ENCODE measurements at places on chromosomes 2 and 18. TPM values are rescaled to one million over a fixed set of nuclear protein-coding genes. Genes with fewer than 3 reads are reported as not detected.

FLACC1 gene
- total RNA-seq = 0.59 TPM

ABCG5 gene
- total RNA-seq = not detected

SFT2D3 gene
- 4.4 TPM for total RNA-seq

DNAJC5G gene
- total RNA-seq = not detected

SLC66A2 gene
- total RNA-seq = 29.7 TPM

SPHKAP gene
- not detected for total RNA-seq

STON1 gene
- total RNA-seq = 0.95 TPM

PRKAG3 gene
- not detected for total RNA-seq

RNF125 gene
- total RNA-seq = 19.1 TPM

GRCh38 chr2:205755923-205756322 is 73.6 kb downstream of the NRP2 start:
- DNase-seq = no peak
- no peak overlapping the region for H3K27ac ChIP-seq
- no peak overlapping the region for H3K4me3 ChIP-seq
- no peaks in the 10 kb centered on the region for H3K4me1 ChIP-seq
- peaks cover under 1% of the 10 kb centered on the region for H3K27me3 ChIP-seq
- no peaks in the 10 kb centered on the region for H3K36me3 ChIP-seq

GRCh38 chr18:51561821-51562220 is 364.3 kb upstream of the MEX3C start:
- no peak overlapping the region for H3K4me3 ChIP-seq
- H3K27me3 ChIP-seq = peaks cover 1% of the 10 kb centered on the region
- H3K27ac ChIP-seq = no peak overlapping the region
- no peak for DNase-seq

GRCh38 chr2:223601932-223602666 is at the start of gene SCG2:
Gene SCG2 (minus strand): TSS chr2:223602361. CDS start chr2:223599282, 3,079 bp downstream.
- DNase-seq = peak; percentile 71
- no peak within 1 kb of the TSS for H3K27ac ChIP-seq
- H3K4me1 ChIP-seq = no peaks in the 10 kb centered on the region
- H3K4me3 ChIP-seq = no peak within 1 kb of the TSS
- no peaks in the 10 kb centered on the region for H3K27me3 ChIP-seq
- H3K36me3 ChIP-seq = no peaks in the 10 kb centered on the region

GRCh38 chr2:216319771-216320170 is 52.5 kb downstream of the MARCHF4 start:
- no peak for DNase-seq
- H3K4me3 ChIP-seq = no peak overlapping the region
- peaks cover 6% of the 10 kb centered on the region for H3K4me1 ChIP-seq
- no peak overlapping the region for H3K27ac ChIP-seq
- no peaks in the 10 kb centered on the region for H3K36me3 ChIP-seq
- no peaks in the 10 kb centered on the region for H3K27me3 ChIP-seq

DNA sequence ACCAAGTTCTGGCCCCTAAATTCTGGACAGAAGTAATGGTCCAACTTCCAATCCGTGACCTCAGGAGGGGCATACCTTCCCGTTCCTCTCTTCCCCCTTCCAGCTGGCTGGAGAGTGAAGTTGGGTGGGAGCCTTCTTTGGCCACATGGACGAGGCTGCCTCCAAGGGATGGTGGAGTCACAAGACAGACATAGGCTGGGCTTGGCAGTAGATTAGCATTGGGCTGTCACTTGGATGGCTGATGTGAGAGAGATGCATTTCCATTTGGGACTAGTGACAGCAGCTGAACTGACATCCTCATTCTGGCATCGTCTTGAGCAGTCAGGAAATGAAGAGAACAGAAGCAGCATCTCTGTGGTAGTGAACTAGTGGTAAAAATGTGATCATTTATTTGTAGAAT is 12.6 kb downstream of the NT5DC4 start:
- H3K27ac ChIP-seq = no peak overlapping the region
- DNase-seq = no peak
- H3K27me3 ChIP-seq = no peaks in the 10 kb centered on the region
- H3K4me1 ChIP-seq = no peaks in the 10 kb centered on the region
- H3K36me3 ChIP-seq = no peaks in the 10 kb centered on the region

GRCh38 chr2:71000780-71001591 is 6.3 kb upstream of the TEX261 start:
- H3K27ac ChIP-seq = peak overlapping the region; percentile 79
- H3K4me3 ChIP-seq = peak overlapping the region; percentile 72
- H3K4me1 ChIP-seq = peaks cover 16% of the 10 kb centered on the region
- peaks cover 3% of the 10 kb centered on the region for H3K27me3 ChIP-seq

GRCh38 chr18:78595453-78595852 is 384.2 kb upstream of the SALL3 start:
- H3K27ac ChIP-seq = no peak overlapping the region
- H3K4me3 ChIP-seq = no peak overlapping the region
- DNase-seq = no peak

- H3K4me3 ChIP-seq = no peak overlapping the region
- H3K27me3 ChIP-seq = no peaks in the 10 kb centered on the region
- H3K27ac ChIP-seq = no peak overlapping the region
- no peak for DNase-seq
- peaks cover 35% of the 10 kb centered on the region for H3K4me1 ChIP-seq
- peaks cover 24% of the 10 kb centered on the region for H3K36me3 ChIP-seq
Measured at GRCh38 chr18:46909497-46909896, 7.8 kb downstream of the PIAS2 start.

DNA sequence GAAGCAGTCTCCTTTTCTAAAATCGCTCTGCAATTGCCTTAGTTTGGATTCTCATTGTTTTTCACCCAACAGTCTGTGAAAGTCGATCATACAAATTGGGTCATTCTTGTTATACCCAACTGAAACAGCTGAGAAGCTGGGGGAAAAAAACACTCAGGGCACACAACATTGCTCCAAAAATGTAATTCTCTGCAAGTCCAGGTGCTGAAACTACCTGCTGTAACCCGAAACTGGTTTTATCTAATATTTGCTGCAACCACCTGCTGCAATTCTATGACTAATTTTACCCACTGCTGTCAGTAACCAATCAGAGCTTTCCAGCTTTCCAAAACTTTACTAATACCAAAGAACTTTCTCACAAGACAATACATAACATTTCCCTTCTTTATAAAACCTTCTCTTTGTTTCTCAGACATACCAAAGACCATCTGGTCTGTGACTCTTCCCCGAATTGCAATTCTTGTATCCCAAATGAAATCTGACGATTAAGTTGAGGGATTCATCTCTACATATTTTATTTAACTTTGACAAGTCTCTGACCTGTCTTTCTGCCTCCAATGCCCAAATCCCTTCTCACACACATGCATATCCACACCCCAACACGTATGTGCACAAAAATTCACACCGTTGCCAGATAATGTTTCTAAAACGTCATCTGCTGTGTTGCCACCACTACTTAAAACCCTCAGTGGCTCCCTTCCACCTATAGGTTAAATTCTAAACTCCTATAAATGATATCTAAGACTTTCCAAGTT is 198.3 kb downstream of the PIEZO2 start:
- H3K36me3 ChIP-seq = no peaks in the 10 kb centered on the region
- H3K27me3 ChIP-seq = peaks cover 4% of the 10 kb centered on the region
- H3K4me1 ChIP-seq = no peaks in the 10 kb centered on the region
- H3K4me3 ChIP-seq = no peak overlapping the region
- no peak for DNase-seq

DNA sequence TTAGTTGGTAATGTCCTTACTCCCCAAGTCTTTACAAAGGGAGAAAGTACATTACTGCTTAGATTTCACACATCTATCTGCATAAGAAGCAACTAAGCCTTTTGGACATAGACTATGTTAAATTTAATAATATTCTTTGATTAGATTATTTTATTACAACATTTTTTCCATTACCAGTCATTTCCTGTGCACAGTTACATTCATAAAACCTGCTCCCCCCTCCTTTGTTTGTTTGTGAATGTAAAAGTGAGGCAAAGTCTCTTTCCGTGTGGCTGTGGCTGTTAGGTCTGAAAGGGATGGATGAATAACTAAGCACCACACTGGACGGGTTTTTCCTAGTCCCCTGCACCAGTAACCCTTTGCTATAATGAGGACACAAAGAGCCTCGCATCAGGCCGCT is 9.6 kb downstream of the PTGR3 start:
- no peak for DNase-seq
- H3K4me1 ChIP-seq = peaks cover 17% of the 10 kb centered on the region
- no peaks in the 10 kb centered on the region for H3K27me3 ChIP-seq
- no peak overlapping the region for H3K4me3 ChIP-seq
- no peak overlapping the region for H3K27ac ChIP-seq
- H3K36me3 ChIP-seq = peaks cover 6% of the 10 kb centered on the region

DNA sequence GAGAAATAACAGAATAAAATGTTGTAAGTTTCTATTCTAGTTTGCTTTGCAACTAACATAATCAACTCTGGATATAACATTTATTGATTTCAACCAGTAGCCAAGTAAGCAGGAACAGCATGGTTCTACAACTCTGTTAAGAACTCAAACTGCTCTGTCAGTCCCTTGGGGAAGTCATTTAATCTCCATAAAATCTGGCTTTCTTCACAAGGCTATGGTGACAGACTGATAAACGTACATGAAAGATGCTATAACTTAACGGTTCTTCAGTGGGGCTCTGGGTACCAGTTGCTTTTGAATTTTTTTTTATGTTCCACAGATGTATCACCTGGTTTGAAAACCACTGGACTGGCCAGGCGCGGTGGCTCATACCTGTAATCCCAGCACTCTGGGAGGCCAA is 10.3 kb downstream of the PSME4 start:
- no peak overlapping the region for H3K4me3 ChIP-seq
- no peak overlapping the region for H3K27ac ChIP-seq
- peaks cover 13% of the 10 kb centered on the region for H3K36me3 ChIP-seq
- no peaks in the 10 kb centered on the region for H3K27me3 ChIP-seq
- no peak for DNase-seq

DNA sequence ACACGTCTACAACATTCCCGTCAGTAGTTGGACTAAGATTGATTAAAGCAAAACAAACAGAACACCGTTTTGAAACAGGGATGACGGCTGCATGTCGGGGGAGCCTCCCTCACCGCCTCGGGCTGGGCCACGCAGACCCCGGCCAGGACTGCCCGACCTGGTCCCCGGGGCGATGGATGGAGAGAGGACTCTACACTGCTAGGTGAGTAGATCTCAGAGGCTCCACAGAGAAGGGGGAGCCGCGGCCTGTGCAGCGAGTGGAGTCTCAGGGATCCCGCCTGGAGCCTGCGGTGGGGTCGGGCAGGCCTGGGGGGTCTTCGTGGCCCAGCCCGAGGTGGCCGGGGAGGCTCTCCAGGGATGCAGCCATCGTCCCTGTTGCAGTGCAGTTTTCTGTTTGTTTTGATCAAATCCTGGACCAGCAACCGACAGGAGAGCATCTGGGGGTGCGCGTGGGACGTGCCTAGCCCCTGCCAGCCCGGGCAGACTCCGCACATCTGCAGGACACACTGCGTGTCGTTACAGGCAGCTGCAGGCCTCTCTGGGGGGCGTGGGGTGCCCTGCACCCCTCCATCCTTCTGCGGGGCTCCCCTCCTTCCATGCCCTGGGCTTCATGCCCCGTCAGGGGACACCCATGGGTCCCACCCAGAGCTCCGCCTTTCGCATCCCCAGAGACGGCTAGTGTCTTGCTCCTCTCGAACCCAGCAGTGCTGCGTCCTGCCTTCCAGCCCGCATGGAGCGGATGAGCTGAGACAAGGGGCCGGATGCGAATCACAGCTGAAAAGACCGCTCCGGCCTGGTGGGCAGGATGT is 143.6 kb downstream of the RTP5 start:
- no peaks in the 10 kb centered on the region for H3K27me3 ChIP-seq
- H3K4me3 ChIP-seq = no peak overlapping the region

GRCh38 chr18:55147791-55148190 is 188.5 kb upstream of the CCDC68 start:
- no peak for DNase-seq
- H3K36me3 ChIP-seq = no peaks in the 10 kb centered on the region
- H3K4me3 ChIP-seq = no peak overlapping the region

DNA sequence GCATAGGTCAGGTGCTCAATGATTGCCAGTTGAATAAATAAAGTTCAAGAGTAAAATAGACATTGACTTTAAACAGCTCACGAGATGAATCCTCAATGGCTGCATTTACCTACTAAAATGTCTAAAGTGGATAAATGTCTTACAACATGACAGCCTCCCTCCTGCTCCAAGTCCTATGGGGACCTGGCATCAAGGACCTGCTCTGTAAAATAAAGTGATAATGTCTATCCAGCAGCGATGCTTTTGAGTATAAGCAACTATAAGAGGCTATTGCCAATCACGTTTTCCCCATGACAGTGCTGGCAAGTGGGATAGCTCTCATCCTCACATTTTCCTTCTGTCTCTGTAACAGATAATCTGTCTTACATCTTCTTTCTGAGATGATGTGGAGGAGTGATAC is 37.0 kb downstream of the RASGRP3 start:
- no peaks in the 10 kb centered on the region for H3K4me1 ChIP-seq
- no peaks in the 10 kb centered on the region for H3K36me3 ChIP-seq
- no peak for DNase-seq
- H3K4me3 ChIP-seq = no peak overlapping the region

GRCh38 chr2:235936493-235936892 is 231.7 kb downstream of the GBX2 start:
- H3K27ac ChIP-seq = no peak overlapping the region
- peak; percentile 12 for DNase-seq
- H3K4me3 ChIP-seq = no peak overlapping the region
- H3K4me1 ChIP-seq = no peaks in the 10 kb centered on the region
- no peaks in the 10 kb centered on the region for H3K36me3 ChIP-seq

- DNase-seq = no peak
- H3K27ac ChIP-seq = no peak overlapping the region
- H3K27me3 ChIP-seq = no peaks in the 10 kb centered on the region
- H3K4me3 ChIP-seq = no peak overlapping the region
Measured at GRCh38 chr2:95303191-95303919, 6.2 kb downstream of the KCNIP3 start.

GRCh38 chr2:36541891-36542595 is 55.9 kb downstream of the FEZ2 start:
- DNase-seq = no peak
- no peak overlapping the region for H3K27ac ChIP-seq
- H3K4me3 ChIP-seq = no peak overlapping the region
- H3K27me3 ChIP-seq = no peaks in the 10 kb centered on the region
- peaks cover 15% of the 10 kb centered on the region for H3K36me3 ChIP-seq
- no peaks in the 10 kb centered on the region for H3K4me1 ChIP-seq

GRCh38 chr2:425947-426346 is 138.1 kb upstream of the ALKAL2 start:
- H3K27me3 ChIP-seq = no peaks in the 10 kb centered on the region
- no peak overlapping the region for H3K27ac ChIP-seq
- peaks cover 22% of the 10 kb centered on the region for H3K4me1 ChIP-seq
- H3K36me3 ChIP-seq = no peaks in the 10 kb centered on the region
- no peak overlapping the region for H3K4me3 ChIP-seq

DNA sequence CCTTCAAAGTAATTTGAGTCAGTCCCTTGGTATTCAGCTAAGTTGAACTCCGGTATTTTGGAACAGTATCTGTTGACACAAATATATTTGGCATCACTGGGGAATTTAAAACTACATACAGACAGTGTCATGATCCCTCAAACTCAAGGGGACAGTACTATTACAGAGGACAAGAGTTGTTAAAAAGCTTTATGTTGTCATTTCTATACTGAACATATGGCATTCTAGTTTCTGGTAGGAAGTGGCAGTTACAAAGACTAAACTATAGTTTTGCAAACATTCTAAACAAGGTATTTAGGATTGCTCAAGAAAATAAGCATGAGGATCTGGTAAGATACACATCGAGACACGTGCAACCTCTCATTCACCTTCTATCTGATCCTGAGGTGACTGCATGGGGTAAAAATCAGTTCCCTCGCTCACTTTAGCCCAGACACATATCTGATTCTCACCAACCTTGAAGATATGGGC is 16.6 kb upstream of the CCNYL1 start:
- H3K27me3 ChIP-seq = no peaks in the 10 kb centered on the region
- no peak overlapping the region for H3K27ac ChIP-seq
- H3K36me3 ChIP-seq = no peaks in the 10 kb centered on the region
- no peak for DNase-seq
- no peak overlapping the region for H3K4me3 ChIP-seq
